SHP77 treated with DMSO at 0.1 percent for 48 hours (cell line): ENCODE measurements at places on chromosomes 11 and 22.

GRCh38 chr11:95793116-95793515, 2.8 kb downstream of the CEP57 start:
- no peak for DNase-seq

- DNase-seq = no peak
Observed at GRCh38 chr22:28711820-28712777, 29.5 kb downstream of the CHEK2 start.

- DNase-seq = no peak
Observed at GRCh38 chr11:111978028-111978771, 41.1 kb downstream of the DIXDC1 start.

- peak; percentile 59 for DNase-seq
Observed at GRCh38 chr11:65560555-65561418, 2.6 kb upstream of the LTBP3 start.

DNA sequence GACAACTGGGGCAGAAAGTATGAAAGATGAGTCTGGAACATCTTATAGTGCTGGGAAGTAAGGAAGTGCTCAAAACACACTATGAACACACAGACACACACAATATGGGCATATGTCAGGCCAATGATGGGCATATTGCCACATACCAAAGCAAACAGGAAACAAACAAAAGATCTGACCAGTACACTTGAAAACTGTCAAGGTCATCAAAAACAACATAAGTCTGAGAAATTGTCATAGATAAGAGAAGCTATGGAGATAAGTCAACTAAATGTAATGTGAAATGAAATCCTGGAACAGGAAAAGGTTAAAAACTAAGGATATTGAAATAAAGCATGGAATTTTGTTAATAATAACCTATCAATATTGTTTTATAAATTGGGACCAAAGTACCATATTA, 46.4 kb downstream of the GUCY1A2 start:
- DNase-seq = no peak

- DNase-seq = no peak
Observed at GRCh38 chr22:35725521-35725920, 7.8 kb downstream of the APOL5 start.

- DNase-seq = no peak
Observed at GRCh38 chr11:41351825-41352224, 107.6 kb downstream of the LRRC4C start.

- no peak for DNase-seq
Observed at GRCh38 chr11:44870181-44870580, 80.5 kb downstream of the TP53I11 start.

DNA sequence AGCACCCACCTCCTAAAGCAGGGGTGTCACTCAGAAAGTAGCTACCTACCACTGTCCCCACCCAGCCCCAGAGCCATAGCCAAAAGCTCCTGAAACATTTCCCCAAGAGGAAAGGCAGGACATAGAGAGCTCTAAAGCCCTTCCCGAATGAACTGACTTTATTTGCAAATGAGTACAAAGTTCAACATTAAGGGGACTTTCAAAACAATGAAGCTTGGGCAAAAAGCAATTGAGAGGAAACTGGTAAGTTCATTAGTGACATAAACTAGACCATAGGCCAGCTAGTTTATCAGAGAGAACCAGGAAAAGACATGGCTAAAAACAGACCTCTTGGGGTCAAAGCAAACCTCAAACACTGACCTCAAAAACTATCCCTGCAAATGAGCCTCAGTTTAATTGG, 72.7 kb downstream of the IGLL5 start:
- no peak for DNase-seq

DNA sequence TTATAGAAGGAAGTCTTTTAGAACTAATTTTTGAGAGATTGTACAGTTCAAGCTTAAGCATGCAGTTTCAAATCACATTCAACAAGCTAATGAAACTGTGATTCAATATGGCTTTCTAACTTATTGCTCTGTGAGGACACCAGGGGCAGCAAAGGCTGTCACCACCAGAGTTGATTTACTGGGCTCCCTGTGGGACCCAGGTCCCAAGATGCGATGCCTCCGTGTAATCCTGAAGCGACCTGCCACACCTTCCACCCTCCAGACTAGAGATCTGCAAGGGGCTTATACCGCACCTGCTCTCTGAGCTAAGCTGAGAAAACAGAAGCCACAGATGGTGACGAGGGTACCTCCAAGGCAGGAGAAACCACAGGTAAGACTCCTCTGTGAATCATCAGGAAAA, 918 bp upstream of the OR51Q1 start:
- DNase-seq = no peak

- DNase-seq = no peak
Observed at GRCh38 chr11:124110201-124110600, 5.0 kb upstream of the VWA5A start.

DNA sequence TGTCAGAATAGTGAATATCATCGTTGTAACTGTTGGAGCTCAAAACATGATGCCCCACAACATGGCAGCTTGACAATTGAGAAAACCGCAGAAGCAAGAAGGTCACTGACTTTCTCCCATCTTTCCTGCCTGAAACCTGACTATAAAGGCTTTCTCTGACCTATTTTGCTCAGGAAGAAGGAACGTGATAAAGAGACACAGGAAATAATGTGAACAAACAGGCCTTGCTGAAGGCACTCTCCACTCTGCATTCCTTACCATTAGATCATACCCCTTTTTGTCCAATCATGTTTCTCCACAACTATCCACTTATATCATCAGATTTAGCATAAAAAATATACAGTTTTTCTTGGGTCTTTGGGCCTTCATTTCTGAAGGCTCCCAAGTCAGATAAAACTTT, 916.8 kb downstream of the METTL15 start:
- no peak for DNase-seq

- no peak for DNase-seq
Observed at GRCh38 chr11:36394056-36394455, 98.0 kb downstream of the PRR5L start.

- peak; percentile 64 for DNase-seq
Observed at GRCh38 chr22:32204856-32205722, at the start of gene RFPL2. RFPL2 (minus strand) TSS chr22:32205073; CDS start chr22:32202451, 2,622 bp downstream.

DNA sequence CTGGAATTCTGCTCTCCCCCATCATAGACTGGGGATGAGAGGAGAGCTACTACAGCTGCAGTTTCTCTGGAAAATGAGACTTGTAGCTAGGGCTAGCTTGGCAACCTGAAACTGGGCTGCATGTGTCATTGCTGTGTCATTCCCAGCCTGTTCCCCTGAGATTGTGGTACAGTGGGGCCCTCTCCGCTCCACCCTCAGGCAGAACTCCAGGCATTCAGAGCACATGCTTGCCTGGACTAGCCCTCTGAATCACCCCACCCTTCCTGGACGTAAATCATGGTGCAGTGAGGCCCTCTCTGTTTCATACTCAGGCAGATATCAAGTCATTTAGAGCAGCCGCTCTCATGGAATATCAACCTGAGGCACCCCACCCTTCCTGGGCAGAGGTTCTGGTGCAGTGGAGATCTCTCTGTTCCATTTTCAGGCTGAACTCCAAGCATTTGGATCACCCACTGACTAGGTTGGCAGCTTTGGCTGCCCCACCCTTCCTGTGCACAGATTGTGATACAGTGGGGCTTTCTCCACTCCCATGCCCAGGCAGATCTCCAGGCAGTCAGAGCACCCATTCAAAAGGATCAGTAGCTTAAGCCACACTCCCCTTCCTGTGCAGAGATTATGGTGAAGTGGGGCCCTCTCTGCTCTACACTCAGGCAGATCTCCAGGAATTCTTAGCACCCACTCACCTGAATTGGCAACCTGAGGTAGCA, 274.4 kb downstream of the C11orf87 start:
- no peak for DNase-seq

DNA sequence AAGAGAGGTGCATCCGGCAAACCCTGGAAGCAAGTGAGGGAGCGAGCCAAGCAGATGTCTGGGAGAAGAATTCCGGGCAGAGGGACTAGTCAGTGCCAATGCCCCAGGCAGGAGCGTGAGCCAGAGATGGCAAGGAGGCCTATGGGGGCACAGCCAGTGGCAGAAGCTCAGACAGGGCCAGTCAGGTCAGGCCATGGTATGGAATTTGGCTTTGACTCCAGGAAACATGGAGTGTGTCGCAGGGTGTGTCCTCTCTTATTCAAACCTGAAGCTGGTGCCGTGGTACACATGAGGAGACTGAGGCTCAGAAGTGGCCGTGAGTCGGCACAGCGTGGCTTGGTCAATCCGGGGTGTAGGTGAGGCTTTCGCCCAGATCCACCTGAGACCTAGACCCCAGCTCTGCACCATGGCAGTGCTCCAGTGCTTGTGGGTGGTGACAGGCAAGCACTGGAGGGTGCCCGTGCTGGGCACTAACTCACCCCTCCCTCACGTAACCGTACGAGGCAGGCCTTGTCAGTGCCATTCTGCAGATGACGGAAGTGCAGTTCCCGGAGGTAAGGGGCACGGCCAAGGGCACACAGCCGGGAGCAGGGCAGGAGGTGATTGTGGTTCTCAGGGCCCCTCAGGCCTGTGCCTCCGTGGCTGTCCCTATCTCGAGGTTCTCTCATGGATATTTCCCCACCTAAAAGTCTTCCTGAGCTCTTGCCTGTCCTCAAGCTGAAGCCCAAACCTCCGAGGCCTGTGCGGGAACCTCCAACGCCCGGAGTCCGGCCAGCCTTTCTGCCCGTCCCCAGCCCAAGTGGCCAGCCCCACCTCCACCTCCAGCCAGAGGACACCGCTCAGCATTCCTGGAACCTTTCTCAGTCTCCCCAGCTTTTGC, 10.6 kb upstream of the SPI1 start:
- DNase-seq = no peak

DNA sequence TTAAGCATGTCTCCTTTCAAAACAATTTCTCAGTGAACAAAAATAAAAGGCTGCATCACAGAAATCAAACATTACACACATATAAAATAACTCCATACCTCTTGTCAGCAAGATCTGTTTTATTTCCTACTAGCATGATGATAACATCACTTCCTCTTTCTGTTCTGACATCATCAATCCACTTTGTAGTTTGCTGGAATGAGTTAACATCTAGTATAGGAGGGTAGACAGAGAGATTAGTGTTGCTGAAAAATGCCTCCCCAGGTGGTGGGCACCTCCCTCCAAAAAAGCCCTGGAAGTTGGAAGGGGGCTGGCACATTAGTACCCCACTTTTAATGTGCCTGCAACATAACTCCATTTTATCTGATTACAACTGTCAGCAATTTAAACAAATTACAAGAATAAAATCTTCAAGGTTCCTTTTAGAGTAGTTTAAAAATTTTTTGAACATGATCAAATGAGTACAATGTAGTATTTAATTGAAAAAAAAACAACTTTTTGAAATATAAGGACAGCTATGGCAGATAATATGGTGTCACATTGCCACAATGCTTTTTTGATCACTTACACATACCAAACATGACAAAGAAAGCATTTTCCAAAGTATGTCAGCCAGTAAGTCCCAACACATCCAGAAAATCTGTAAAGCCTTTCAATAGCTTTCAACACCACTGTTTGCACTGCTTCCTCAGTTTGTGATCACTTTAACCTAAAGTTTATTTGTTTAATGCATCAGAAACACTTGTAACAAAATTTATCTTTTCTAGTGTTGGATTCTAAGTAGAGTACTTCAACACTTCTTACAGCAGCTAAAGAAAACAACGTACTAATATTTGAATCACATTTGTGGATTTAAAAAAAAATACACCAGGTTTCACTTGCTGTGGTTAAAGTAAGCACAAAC, 44.5 kb downstream of the RAB6A start:
- DNase-seq = no peak

GRCh38 chr11:13261591-13262061, 16.0 kb upstream of the BMAL1 start:
- DNase-seq = no peak

- no peak for DNase-seq
Observed at GRCh38 chr22:47166446-47167016, 404.1 kb downstream of the TBC1D22A start.

- DNase-seq = no peak
Observed at GRCh38 chr11:119539583-119539982, 116.6 kb upstream of the THY1 start.

DNA sequence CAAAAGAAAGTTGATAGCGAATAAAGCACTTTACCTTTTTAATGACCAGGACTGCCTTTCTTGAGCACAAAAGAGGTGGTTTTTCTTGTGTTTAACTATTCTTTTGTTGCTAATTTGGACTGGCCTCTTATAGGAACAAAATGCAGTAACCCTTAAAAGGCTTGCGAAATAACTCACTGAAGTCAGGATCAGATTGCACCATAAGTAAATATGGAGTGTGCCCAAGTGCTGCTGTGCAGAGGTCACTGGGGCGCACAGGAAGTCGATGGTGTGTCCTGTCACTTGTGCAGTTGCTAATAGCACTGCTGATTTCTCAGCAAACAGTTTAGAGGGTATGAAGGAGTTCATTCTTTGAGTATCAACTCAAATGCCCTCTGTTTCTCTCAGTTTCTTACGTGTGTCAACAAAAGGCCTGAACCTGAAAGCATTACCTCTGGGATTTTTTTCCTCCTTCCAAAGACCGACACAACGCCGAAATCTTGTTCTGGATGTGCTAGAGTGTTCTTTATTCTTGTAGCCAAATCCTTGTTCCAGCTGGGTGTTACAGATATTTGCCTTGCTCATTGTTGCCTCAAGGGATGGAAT, 71.3 kb downstream of the ATXN10 start:
- DNase-seq = no peak

- no peak for DNase-seq
Observed at GRCh38 chr11:129652835-129653234, 162.8 kb upstream of the TMEM45B start.

- no peak for DNase-seq
Observed at GRCh38 chr11:70247042-70247709, 23.3 kb upstream of the PPFIA1 start.

DNA sequence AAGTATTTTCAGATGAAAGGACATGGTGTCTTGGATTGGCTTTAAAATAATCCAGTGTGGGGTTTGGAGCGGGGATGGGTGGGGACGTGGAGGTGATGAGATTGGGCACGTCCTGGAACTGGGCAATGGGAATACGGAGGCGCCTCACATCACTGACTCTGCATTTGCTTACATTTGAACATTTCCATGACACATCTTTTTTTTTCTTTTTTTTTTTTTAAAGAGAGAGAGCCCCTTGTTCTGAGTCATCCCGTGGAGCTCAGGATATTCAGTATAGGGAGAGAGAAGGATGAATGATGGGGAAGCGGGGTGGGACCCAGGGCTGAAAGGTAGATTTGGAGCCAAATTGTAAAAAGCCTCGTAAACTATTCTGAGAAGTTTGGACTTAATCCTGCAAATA, 142.7 kb downstream of the FBXO7 start:
- no peak for DNase-seq

DNA sequence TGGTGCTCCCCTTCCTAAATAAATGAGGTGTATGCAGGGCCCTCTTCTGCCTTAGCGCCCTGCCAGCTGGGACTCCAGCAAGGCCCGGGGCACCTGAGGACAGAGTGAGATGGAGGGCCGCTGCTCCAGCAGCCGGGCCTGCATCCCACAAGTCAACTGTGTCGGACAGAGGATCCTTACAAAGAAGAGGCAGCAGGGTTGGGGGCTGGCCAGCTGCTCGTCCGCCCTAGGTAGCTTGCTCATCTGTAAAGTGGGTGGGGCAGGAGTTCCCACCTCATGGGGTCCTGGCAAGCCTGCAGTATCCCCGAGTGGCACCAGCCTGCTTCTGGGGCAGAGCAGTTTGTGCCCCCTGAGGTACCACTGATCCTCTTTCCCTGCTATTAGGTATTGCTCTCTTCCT, 7.6 kb downstream of the TMEM121B start:
- no peak for DNase-seq
